ENCODE measurements at places on chromosomes 6 and 20.

- DNase-seq: no peak
Observed at GRCh38 chr20:59777814-59778575, 155.4 kb downstream of the SYCP2 start.

GRCh38 chr6:167588920-167589614, 237.6 kb upstream of the AFDN start:
- no peak for DNase-seq

GRCh38 chr20:34175079-34175478, 63.0 kb upstream of the EIF2S2 start:
- no peak for DNase-seq

- DNase-seq: no peak
Observed at GRCh38 chr6:36912586-36912985, 26.8 kb downstream of the C6orf89 start.

DNA sequence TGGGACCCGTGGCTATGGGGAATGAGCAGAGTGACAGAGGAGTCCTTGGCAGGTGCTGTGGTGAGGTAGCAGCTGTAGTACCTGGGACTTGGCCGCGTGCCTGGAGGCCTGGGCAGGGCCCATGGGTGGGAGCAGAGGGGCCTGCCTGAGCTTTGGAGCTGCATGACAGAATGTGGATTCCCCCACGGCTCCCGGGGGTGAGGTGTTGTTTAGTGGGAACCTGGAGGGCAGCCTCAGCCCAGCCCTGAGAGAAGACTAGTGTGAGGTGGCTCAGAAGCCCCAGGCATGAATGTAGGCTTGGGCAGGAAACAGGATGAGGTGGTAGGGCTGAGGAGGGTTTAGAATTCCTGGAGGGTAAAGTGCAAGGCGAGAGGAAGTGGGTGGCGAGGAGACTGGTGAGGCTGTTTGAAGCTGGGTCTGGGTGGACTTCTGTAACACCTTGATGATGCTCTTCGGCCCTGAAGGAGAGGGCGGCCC, 86.5 kb upstream of the SCP2D1 start:
- DNase-seq: no peak

DNA sequence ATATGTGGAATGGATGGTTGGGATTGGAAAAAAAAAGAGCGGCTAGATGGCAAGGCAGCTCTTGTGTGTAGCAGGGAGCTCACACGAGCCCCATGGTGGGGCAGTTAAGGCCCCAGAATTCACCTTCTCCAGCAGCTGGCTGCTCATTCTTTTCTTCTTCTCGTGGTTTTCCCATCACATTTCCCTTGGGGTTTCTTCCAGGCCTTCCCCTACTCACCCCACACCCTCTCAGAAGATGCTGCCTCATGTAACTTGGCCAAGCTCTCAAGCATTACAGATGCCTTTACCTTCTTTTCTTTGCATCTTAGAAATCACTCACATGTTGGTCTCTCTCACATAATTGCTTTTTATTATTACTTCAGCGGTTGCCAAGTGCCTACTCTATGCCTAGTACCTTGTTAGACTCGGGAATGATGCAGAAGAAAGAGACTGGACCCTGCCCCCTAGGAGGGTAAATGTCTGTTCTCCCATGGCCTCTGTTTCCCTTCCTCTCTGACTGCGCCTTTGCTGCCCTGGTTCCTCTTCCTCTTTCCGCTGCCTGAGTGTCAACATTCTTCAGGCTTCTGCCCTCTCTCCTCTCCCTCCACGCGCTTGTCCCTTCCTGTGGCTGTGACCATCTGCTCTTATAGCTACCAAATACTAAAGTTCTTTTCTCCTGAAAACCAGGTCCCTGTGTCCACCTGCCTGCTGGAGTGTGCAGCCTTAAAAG, 28.6 kb downstream of the PPARD start:
- DNase-seq: no peak

DNA sequence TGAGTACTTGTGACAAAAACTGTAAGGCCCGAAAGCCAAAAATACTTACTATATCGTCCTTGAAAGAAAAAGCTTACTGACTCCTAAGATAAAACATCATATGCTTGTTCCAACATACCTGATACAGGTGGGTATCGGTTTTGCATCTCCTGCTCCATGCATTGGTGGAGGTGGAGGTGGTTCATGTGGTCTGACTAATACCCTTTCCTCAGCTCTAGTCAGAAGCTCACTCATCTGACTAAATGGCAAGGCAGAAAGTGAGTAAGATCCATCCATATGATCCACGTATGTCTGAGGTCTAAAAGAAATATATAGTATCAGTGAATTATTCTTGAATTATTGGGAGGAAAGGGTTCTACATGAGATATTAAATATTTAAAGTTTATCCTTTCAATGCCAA, 76.2 kb downstream of the WASF1 start:
- no peak for DNase-seq

- no peak for DNase-seq
Observed at GRCh38 chr6:129312880-129313279, 397.1 kb downstream of the ARHGAP18 start.

DNA sequence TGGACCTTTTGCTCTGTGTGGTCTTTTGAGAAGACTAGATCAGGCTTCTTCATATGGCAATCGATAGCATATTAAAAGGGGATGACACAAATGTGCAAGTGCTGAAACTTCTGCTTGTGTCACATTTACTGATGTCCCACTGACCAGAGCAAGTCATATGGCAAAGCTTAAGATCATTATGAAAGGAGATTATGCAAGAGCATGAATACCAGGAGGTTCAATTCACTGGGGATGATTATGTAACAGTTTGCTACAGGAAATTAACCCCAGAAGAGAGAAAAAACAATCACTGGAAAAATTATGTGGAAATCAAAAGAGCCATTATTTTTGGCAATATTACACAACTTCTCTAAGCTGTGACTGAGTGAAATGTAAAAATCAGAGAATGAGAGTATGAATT, 13.7 kb upstream of the PRDM13 start:
- no peak for DNase-seq
